ENCODE measurements at places on chromosomes 5 and 9. TPM values are rescaled to one million over a fixed set of nuclear protein-coding genes. Genes with fewer than 3 reads are reported as not detected.

Gene NMUR2
- polyA plus RNA-seq: not detected

Gene PTCD2
- polyA plus RNA-seq: 4.7 TPM

Gene AP3S1
- polyA plus RNA-seq: 149 TPM

Gene SLC9A3
- 48.9 TPM for polyA plus RNA-seq

Gene FNIP1
- 4.7 TPM for polyA plus RNA-seq

Gene CDH9
- polyA plus RNA-seq: 0.39 TPM

Gene FSTL4
- 0.25 TPM for polyA plus RNA-seq

Gene IRX4
- polyA plus RNA-seq: not detected

Gene IRX1
- not detected for polyA plus RNA-seq

Gene PCDH12
- polyA plus RNA-seq: 2.6 TPM

Gene ANKRD55
- 0.10 TPM for polyA plus RNA-seq

DNA sequence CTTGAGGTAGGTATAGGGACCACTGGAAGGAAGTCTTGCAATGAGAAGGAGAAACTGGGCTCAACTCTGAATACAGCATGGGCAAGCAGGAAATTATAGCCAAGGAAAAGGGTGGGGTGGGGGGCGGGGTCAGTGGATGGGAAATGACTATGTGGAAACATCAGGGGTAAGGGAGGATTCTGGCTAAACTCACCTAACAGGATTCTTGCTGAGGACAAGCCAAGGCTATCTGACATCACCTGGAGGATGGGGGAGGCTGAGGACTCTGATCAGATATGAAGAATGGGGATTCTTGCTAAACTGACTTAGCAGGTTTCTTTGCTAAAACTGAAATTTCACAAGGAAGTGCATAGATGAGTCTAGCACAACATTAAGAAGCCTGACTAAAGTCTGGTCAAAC is 40.8 kb downstream of the CTSL start:
- DNase-seq: no peak

DNA sequence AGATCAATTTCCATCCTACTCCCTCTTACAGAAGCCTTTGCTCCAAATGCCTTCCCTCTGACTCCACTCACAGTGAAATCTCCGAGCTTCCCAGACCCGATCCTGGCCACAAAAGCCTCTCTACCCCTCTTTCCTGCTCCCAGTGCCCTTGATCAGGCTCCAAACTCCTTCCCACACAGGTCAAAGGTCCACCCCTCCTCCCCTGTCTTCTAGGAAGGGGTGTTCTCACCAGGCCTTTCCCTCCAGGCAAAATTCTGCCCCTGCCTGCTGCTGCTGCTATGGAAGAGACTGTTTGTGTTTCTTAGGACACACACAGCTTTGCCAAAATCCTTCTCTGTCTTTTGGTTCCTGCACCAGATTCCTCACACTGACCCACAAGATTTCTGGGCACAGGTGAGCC is 85.8 kb upstream of the ALDH1A1 start:
- DNase-seq: no peak

DNA sequence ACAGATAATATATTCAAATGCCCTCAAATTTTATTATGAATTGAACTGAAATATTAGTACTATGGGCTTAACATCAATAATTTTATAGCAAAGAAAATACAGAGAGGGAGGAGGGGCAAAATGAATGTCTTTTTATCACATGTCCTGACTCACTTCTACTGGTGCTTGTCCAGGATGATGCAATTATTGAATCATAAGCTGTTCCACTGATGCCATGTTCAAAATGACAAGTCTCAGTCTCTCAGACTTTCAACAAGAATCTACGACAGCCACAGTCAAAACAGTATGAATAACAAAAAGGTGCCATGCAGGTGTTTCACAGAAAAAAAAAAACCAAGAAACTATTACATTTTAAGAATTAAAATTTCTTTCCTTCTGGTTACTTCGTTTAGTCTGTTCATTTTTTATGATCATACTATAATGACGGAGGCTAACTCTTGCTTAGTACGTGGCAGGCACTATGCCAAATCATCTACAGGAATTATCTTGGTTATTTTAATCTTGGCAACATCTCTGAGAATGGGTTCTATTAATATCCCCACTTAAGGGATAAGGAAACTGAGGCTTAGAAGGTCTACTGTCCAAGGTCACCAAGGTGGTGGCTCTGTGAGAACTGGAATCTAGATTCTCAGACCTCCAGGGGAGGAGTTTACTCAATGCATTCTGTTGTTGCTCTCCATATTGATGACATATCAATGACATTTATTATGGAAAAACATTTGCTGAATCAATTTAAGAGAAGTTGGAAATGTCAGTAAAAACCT is 61.5 kb downstream of the NR3C1 start:
- no peak for DNase-seq

- no peak for DNase-seq
Measured at GRCh38 chr5:169646856-169647255, 9.8 kb downstream of the DOCK2 start.

DNA sequence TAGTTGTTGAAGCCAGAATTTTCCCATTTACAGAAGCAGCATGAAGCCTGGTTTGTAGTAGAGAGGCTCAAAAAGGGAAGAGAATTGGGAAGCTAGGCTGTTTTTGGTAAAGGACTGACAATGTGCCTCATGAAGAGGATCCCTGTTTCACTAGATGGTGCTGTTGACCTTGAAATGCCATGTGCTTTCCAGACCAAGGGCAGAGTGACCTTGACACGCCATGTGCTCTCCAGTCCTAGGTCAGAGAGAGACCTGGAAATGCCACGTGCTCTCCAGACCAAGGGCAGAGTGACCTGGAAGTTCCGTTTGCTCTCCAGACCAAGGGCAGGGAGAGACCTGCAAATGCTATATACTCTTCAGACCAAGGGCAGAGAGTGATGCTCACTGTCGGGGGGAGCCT is 32.0 kb downstream of the UNC13B start:
- no peak for DNase-seq

GRCh38 chr5:116045821-116046220 is 13.5 kb downstream of the ARL14EPL start:
- no peak for DNase-seq

DNA sequence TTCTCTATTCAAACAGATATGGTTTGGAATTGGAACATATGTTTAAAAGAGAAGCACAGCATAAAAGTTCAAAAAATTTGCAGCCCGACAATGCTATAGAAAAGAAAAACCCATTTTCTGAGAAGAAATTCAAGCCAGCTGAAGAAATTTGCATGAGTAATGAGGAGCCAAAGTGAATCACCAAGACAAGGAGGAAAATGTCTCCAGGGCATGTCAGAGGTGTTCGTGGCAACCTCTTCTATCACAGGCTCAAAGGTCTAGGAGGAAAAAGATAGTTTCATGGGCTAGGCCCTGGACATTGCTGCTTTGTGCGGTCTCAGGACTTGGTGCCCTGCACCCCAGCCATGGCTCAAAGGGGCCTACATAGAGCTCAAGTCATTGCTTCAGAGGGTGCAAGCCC is 134.8 kb upstream of the ADAMTS16 start:
- no peak for DNase-seq

GRCh38 chr5:53601570-53601969 is 41.1 kb downstream of the NDUFS4 start:
- DNase-seq: no peak

DNA sequence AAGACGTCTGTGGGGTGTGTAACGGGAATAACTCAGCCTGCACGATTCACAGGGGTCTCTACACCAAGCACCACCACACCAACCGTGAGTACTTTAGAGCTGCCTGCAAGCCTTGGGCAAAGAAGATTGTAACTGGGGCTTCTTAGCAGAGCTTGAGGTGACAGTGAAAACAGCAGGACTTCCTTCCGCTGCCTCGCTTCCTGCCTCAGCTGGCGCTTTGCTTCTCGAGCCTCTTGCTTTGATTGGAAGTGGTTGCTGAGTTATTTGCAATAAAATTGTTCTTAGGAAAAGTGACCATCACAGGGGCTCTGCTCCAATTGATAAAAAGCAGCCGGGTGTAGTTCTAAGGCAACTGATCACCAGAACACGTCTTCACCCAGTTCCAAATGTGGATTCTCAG is 99.1 kb downstream of the ADAMTS16 start:
- DNase-seq: no peak

- peak; percentile 70 for DNase-seq
Measured at GRCh38 chr9:137606005-137606621, 627 bp downstream of the ARRDC1 start.

- no peak for DNase-seq
Measured at GRCh38 chr5:1349246-1349645, 4.3 kb upstream of the CLPTM1L start.

GRCh38 chr5:74665273-74665672 is 19.8 kb upstream of the HEXB start:
- DNase-seq: no peak

DNA sequence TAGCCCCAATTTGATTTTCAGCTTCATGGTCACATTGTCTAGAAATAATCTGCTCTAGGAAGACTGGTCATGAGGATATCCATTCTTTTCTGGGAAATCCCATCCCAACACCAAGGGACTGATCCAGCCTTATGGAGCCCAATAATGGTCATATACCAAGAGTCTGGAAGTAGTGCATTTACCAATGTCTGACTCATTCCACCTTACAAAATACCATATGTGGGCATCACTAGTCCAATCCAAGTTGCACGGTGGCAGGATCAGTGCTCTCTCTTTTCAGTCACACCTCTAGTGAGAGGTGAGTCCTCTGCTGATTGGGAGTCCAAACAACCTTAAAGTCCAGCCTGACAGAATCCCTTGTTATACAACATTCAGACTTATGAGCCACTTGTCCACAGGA is 73.7 kb downstream of the FEM1C start:
- no peak for DNase-seq

- DNase-seq: no peak
Measured at GRCh38 chr5:175561085-175561484, 82.7 kb downstream of the SFXN1 start.

- DNase-seq: no peak
Measured at GRCh38 chr9:134358026-134358661, 31.9 kb downstream of the RXRA start.

Measured in small intestine (tissue), 16 donors.